Activated T-helper 17 cell treated with anti-CD3 and anti-CD28 coated beads, Interleukin-2, amount 50 U/mL, for 72 hours (primary cell): ENCODE measurements at places on chromosomes 13 and 19.

- H3K27me3 ChIP-seq = peaks cover 12% of the 10 kb centered on the region
- ATAC-seq = no peak
- no peak overlapping the region for H3K27ac ChIP-seq
- peaks cover 8% of the 10 kb centered on the region for H3K4me1 ChIP-seq
These were observed 335.0 kb downstream of the RFC3 start for GRCh38 chr13:34152996-34153395.

- ATAC-seq = no peak
- no peak overlapping the region for H3K27ac ChIP-seq
- H3K4me3 ChIP-seq = no peak overlapping the region
- H3K36me3 ChIP-seq = no peaks in the 10 kb centered on the region
- H3K4me1 ChIP-seq = peaks cover 2% of the 10 kb centered on the region
These were observed 6.1 kb upstream of the FXYD3 start for GRCh38 chr19:35109395-35110112.

- no peaks in the 10 kb centered on the region for H3K27me3 ChIP-seq
- H3K4me1 ChIP-seq = peaks cover 53% of the 10 kb centered on the region
- H3K4me3 ChIP-seq = peak overlapping the region; percentile 45
These were observed 43.7 kb downstream of the FOXO1 start for GRCh38 chr13:40622761-40623160.

GRCh38 chr19:5492635-5493409 lies 37.6 kb downstream of the ZNRF4 start:
- no peak overlapping the region for H3K4me3 ChIP-seq
- no peaks in the 10 kb centered on the region for H3K4me1 ChIP-seq
- H3K36me3 ChIP-seq = no peaks in the 10 kb centered on the region
- no peak overlapping the region for H3K27ac ChIP-seq
- no peak for ATAC-seq

DNA sequence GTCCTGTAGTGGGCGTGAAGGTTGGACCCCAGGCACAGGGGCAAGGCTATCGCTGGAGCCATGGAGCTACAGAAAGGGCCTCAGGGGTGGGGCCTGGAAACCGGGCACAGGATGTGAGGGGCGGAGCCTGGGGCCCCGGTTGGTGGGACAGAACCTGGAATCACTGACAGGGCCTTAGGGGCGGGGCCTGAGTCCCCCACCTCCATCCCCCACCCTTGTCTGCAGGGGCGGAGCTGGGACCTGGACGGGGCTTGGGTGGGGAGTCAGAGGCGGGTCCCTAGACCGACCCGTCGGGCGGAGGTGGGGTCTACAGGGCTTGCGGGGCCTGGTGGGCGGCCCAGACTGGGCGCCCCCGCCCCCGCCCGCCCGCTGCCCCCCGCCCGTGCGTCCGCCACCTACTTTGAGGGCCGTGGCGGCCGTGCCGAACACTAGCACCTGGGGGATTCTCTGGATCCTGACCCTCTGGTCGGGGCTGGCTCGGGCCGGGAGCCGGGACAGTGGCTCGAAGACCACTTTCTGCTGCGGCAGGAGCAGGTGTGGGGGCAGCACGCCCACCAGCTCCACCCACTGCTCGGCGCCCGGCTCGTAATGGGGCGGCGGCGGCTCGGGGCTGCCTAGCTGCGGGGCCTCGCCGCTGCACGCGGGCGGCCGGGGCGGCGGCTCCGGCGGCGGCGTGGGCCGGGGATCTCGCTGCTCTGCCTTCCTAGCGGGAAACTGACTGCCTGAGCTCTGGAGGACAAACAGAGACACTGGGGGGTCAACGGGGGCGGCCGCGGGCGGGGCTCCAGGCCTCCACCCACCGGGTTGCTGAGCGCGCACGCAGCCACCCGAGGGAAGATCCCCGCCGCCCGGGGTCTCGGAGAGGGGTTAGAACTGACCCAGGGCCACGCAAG lies 26.3 kb downstream of the DCAF15 start:
- H3K4me3 ChIP-seq = no peak overlapping the region
- H3K27me3 ChIP-seq = no peaks in the 10 kb centered on the region
- ATAC-seq = peak; percentile 30
- no peak overlapping the region for H3K27ac ChIP-seq

DNA sequence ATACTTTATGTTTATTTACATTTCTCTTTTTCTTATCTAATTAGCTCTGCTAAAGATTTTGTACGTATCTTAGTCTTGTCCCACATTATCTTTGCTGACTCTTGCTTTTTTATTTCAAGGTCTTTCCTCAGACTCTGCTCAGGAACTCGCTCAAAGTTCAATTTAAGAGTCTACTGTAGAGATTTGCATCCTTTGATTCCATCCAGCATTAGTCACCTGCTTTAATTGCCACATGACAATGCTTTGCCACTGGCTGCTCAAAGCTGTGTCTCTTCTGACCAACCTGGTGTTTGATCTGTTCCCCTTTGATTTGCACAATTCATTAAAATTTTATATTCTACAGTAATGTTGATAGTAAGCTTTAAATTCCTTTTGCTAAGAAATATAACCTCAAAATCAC lies 157.9 kb upstream of the FREM2 start:
- no peak for ATAC-seq
- peaks cover 8% of the 10 kb centered on the region for H3K27me3 ChIP-seq
- H3K4me3 ChIP-seq = no peak overlapping the region
- H3K27ac ChIP-seq = no peak overlapping the region
- H3K4me1 ChIP-seq = no peaks in the 10 kb centered on the region
- no peaks in the 10 kb centered on the region for H3K36me3 ChIP-seq

DNA sequence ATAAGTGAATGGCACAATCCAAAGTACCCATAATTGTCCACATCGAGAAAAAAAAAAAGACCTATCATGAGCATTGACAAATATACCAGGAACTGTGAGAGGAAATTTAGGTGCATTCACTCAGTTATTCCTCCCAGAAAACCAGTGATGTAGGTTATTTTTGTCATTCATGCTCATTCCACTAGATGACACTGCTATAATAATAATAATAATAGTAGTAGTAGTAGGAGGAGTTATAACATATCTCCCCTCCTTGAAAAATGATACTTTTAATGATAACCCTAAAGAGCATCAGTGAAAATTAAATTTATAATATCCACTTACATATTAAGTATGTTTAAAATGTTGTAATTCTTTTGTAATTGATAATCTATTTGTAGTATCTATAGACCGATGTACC lies 463.9 kb upstream of the MIR17HG start:
- no peaks in the 10 kb centered on the region for H3K27me3 ChIP-seq
- ATAC-seq = no peak
- no peak overlapping the region for H3K27ac ChIP-seq
- H3K4me3 ChIP-seq = no peak overlapping the region
- H3K4me1 ChIP-seq = no peaks in the 10 kb centered on the region

DNA sequence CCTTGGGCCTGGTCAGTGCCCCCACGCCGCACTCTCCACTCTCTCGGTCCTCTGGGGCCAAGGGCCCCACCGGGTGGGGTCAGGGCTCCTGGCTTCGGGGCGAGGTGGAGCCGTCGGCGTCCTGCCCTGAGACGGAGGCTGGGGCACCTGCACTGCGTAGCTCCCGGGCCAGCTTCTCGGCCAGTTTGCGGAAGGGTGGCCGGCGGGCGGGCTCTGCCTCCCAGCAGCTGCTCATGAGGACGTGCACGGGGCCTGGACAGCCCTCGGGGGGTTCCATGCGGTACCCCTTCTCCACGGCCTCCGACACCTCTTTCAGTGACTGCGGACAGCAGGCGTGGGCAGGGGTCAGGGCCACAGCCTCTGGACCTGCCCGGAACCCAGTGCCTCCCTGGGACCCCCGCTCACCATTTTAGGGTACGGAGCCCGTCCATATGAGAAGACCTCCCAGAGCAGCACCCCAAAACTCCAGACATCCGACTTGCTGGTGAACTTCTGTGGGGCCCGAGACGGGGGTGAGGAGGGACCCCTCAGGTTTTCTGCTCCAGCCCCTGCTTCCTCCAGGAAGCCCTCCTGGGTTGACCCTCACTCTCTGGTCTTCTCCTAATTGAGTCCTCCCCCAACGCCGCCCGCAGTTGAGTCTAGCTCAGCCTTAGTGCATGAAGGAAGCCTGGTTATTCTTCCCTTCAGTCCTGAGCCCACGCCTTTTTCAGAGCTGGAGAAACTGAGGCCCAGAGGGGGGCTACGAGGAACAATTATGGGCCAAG lies 6.3 kb upstream of the RAX2 start:
- no peak overlapping the region for H3K27ac ChIP-seq
- H3K4me3 ChIP-seq = no peak overlapping the region
- H3K27me3 ChIP-seq = no peaks in the 10 kb centered on the region
